ENCODE measurements at places on chromosomes 12 and 14.

DNA sequence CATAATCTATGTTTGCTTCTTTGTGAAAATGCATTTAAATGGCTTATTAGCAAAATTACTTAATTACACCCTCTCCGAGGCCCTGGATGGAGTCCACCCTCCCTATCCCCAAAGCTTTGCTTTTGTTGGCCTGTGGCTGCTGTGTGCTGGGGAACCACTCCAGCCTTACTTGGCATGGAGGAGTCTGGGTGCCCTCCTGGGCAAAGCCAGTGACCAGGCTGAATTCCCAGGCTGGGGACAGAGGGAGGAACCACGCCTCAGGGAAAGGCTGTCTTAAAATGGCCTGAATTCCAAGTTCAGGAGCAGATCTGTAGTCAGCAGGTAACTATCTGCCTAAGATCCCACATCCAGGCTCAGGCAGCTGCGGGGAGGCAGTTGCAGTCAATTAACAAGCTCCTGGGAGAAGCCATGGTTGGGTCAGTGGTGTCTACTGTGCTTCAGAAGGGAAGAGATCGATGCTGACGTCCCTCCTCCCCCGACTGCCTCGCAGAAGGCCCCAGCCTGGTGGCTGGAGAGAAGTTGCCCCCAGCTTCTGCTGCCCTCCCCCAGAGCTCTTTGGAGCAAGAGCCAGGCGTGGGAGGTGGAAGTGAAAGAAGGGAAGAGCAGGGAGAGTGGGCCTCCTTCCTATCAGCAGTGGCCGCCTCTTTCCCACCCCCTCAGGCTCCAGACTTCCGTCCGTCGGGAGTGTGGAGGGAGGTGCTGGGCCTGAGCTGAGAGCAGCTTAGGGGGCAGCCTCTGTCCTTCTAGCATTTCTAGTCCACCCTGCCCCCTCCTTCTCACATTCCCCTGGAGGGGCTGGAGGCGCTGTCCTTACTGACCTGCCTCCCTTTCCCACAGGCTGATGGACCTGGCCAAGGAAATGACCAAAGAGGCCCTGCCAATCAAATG lies 11.3 kb downstream of the VASH1 start:
- peak; percentile 83 for DNase-seq

- no peak for DNase-seq
These were observed 36.2 kb downstream of the SPTB start for GRCh38 chr14:64843548-64843947.

DNA sequence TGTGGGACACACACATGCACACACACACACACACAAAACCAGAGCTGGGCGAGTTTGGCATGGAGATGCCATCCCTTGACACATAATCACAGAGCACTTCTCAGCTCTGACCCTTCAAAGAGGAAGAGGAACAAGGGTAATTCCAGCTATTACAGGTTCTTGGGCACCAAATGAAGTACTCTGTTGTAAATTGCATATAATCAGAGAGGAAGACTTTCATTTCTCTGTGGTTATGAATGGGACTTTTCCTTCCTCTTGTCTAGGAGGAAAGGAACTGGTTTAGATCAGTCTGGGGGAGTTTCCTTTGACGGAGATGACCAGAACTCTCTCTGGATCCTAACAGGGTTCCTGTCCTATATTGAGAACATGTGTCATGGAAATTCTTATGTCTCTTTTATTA lies 26.4 kb upstream of the FGF6 start:
- no peak for DNase-seq

DNA sequence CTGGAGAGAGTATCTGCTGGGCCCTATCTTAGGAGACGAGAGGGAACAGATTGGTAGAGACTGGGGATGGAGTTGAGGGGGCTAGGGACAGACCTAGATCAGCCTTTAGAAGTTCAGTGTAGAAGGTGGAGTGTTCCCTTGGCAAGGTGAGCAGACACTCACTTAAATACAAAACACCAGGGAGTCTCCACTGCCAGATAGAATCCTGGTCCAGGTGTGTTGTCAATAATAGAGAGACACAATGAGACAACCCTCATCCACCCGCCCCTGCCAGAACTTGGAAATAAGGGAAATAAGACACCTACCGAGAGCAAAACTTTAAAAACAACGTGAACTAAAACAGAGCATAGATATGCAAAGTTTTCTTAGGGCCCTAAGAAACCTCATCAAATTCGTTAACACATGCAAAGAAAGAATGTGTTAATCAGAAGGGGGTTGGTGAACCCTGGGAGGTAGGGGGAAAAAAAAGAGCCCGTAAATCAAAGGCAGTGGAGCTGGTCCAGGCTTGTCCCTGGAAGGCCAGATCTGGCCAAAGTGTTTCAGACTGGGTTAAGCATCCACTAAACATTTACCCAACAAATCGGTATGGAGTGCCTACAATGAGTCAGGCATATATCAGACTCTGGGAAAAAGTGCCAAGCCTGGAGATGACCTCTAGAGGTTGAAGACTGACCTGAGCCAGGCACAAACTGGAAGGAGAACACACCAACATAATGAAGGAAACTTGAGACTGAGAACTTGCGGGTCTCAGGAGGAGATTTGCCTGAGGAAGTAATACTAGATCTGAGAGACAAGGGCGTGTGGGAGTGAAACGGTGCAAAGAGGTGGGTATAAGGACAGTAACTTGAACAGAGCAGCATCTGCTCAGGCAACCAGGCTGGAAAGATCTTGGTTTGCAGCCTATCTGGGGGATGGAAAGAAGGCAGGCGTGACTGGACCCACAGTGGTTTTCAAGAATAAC lies 37.0 kb upstream of the OTX2 start:
- DNase-seq: no peak

DNA sequence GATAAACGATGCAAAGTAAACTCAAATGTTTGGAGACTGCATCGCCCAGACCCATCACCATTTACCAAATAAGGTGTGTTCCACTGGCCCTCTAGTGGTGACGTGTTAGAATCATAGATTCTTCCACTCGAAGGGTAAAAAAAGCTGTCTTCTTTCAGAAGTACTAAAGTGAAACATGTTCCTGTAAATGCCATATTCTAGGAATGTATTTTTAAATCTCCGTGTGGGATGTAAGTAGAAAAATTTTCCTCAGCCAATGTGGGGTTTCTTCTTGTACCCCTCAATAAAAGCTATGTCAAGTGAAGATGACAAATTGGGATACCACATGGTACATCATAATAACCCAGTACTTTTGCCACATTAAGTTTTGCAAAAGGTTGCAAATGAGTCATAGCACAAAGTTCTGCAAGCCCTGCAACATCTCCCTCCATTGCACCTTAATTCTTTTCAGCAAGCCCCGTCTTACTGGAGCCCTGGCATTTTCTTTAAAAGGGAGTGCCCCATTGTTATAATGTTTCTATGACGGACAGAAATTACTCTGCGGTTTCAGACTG lies 100.8 kb downstream of the CCER1 start:
- DNase-seq: no peak

GRCh38 chr12:69884386-69884785 lies 59.4 kb downstream of the MYRFL start:
- DNase-seq: no peak

DNA sequence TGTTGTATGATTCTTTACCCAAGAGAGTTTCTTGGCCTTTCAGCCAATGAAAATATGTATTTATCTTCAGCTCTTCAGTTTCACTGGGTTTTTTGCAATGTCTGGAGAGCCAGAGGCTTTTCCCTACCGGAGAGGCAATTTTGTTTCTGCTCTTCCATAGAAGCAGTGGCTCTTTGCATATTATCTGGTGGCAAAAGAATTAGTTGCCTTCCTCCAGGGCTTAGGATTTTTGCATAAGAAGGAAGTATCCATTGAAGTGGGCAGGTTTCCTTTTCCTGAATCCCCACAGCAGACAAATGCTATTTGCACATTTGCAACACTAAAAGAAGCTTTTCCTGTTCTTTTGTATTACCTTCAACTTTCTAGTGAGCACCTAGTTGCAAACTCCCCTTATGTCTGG lies 75.2 kb downstream of the NTS start:
- DNase-seq: no peak

DNA sequence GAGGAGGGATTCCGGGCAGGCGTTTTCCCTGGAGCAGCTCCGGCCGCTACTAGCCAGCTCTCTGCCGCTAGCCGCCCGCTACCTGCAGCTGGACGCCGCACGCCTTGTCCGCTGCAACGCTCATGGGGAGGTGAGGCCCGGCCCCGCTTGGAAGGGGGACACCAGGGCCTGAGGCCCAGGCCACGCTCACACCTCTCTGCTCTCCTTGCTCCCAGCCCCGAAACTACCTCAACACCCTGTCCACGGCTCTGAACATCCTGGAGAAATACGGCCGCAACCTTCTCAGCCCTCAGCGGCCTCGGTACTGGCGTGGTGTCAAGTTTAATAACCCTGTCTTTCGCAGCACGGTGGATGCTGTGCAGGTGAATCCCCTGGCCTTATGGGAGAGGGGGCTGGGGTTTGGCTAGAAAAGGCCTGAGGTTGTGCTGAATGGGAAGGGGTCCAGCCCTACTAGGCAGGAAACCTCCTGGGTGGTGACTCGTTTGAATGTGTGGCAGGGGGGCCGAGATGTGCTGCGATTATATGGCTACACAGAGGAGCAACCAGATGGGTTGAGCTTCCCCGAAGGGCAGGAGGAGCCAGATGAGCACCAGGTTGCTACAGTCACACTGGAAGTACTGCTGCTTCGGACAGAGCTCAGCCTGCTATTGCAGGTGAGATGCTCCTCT lies 597 bp downstream of the RNF31 start:
- DNase-seq: peak; percentile 65

- DNase-seq: no peak
These were observed 94.1 kb downstream of the SLC25A47 start for GRCh38 chr14:100416921-100417860.

- no peak for DNase-seq
These were observed 76.8 kb upstream of the PLEKHA5 start for GRCh38 chr12:19052689-19053088.

DNA sequence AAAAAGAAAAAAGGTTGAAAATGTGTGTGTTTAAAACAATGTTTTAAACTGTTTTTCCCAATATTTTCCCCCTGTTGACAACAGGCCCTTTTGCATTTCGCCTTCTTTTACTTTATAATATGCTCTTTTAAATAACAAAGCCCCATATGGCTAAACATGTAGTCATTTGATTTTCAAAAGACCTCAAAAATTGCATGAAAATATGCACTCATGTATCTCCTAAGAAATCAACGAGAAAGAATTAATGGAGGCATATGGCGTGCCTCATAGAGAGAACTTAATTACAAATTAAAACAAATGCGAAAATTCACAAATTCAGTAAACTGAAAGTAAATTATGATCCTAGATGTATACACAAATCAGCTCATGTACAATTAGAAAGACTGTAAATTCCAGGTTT lies 202.6 kb upstream of the FOXN3 start:
- no peak for DNase-seq

- DNase-seq: peak; percentile 59
These were observed 1.3 kb downstream of the RASSF3 start for GRCh38 chr12:64611341-64612284.

DNA sequence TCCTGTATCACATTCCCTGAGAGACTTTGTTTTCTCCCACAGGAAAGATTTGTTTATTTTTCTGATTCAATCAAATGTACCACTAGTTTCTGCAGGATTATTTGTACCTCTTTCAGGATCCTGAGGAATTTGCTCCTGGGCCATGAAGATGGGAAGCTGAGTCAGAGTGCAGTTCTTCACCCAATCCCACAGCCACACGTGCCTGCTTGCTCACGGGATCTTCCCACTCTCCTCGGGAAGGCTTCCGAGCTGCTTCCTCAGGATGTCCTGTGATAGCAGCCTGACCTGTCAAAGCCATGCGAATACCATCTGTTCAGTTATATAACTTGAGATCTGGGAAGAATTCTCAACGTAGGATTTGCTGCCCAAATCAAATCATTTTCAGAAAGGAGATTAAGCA lies 41.8 kb upstream of the HIF1A start:
- no peak for DNase-seq

DNA sequence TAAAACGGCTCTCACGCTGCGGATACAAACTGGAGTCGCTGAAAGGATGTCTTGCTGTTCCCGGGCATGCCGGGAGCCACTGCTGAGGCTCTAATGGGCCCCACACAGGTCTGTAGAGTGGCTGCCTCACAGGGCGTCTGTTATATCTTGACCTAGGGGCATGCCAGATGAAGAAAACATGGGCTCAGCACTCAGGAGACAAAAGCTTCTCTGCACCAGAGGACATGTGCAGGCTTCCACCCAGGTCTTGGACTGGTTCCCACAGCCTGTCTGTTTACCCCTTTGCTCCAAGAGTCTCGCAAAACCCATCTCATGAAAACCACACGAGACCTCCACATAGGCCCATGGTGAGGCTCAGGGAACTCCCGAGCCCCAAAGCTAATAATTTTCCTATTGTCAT lies 134.2 kb downstream of the RPS29 start:
- no peak for DNase-seq

- no peak for DNase-seq
These were observed 18.6 kb upstream of the ITGA5 start for GRCh38 chr12:54437697-54438096.

DNA sequence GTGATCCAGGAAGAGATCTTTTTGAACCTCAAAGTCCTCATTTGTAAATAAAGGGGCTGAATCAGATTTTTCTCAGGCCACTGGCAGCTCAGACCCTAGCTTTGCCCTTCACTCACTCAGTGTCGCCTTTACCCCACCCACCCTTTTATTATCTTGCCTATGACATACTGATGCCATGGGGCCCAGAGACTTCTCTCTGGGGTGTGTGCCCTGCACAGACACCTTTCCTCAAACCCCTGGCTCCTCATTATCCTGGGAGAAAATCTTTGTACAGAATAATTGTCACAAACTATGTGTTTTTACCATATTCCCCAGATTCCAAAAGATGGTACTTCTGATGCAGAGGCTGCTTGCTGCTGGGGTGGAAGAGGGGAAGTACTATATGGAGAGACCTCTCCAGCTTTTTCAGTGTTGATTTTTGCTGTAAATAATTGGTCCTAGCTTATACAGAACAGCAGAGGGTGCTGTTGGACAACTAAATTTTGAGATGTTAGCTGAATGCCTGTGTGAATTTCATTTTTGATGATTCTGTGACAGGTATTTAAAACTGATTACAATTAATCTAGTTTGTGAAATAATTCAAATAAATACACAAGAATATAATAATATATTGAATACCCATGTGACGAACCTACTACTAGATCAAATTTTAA lies 53.9 kb upstream of the DCD start:
- DNase-seq: no peak

DNA sequence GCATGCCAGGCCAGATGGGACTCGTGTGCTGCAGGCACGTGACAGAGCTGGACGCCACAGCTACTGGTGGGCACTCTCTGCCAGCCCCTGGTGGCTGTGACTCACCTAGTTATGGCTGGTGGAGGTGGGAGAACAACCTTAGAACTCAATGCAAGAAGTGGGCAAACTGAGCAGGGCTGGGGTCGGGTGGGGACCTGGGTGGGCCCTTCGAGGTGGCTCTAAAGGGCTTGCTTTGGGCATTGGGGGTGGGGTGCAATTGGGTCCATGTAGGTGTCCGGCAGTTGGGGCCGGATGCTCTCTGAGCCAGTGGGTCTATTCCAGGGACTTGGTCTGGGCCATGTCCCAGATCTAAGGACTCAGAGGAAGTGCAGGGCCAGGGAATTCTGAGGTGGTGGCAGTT lies 5.1 kb upstream of the SERPINA12 start:
- DNase-seq: no peak

GRCh38 chr12:94771741-94772140 lies 121.4 kb upstream of the TMCC3 start:
- no peak for DNase-seq
